ENCODE measurements at places on chromosomes 2 and 18.
A peak's percentile ranks its signal among the peaks of the same experiment; 100 is the strongest.

DNA sequence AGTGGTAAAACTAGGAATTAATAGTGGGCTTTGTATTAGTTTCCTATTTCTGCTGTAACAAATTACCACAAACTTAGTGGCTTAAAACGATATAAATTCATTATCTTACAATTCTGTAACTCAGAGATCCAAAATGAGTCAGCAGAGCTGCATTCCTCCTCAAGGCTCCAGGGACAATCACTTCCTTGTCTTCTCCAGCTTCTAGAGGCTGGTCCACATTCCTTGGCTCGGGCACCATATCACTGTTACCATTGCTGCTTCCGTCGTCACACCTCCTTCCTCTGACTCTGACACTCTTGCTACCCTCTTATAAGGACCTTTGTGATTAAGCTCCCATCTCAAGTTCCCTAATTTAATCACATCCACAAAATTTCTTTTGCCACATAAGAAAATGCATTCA lies 567.8 kb upstream of the KLHL29 start:
- DNase-seq: no peak

DNA sequence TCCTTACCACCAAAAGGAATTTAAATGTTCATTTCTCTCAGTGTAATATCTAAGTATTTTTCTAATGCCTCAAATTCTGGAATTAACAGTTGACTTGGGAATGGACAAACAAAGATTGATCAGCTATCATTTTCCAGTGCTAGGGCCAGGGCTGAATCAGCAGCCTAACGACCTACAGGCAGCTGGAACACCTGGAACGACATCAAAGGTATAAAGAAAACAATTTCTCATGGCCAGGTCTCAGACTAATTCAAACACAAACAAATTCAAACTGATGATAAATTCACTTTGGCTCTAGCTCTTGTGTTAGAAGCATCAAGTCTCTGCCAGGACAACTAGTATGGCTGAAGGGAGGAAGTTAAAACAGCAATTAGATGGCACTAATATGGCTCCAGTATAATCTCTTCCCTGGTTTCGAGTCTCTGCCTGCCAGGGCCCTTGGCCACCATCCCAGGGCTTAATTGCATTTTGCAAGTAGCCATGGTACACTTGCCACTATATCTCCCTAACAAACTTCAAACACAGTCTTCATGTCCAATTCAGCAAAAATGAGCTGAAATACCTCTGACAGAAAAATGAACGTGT lies 70.2 kb upstream of the FSHR start:
- DNase-seq: no peak

- DNase-seq: peak; percentile 7
These were observed 9.7 kb upstream of the IL1RN start for GRCh38 chr2:113117541-113118262.

- DNase-seq: no peak
These were observed 79.0 kb upstream of the ID2 start for GRCh38 chr2:8602809-8603208.

DNA sequence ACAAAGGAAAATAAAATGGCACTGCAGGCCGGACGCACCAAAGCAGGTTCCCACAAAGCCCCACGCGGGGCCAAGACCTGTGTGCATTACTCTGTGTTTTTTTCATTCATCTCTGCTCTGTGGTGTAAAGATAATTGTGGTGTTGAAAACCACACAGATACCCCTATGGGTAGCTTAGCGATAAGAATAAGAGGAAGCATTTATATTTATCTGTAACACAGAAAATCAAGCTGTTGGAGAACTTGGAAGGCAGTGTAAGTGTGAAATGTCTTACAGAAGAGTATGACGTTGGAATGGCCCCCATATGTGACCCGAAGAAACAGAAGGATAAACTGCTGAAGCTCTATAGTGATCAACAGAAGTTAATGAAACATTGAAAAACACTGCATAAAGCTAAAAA lies 20.3 kb upstream of the MARCO start:
- DNase-seq: no peak

GRCh38 chr18:59005262-59005661 lies 134.4 kb upstream of the SEC11C start:
- DNase-seq: no peak

- no peak for DNase-seq
These were observed 82.8 kb upstream of the PNPT1 start for GRCh38 chr2:55776479-55776878.

GRCh38 chr2:226564667-226565066 lies 235.0 kb downstream of the IRS1 start:
- DNase-seq: no peak

- DNase-seq: no peak
These were observed 8.2 kb downstream of the FTCDNL1 start for GRCh38 chr2:199842631-199843395.

DNA sequence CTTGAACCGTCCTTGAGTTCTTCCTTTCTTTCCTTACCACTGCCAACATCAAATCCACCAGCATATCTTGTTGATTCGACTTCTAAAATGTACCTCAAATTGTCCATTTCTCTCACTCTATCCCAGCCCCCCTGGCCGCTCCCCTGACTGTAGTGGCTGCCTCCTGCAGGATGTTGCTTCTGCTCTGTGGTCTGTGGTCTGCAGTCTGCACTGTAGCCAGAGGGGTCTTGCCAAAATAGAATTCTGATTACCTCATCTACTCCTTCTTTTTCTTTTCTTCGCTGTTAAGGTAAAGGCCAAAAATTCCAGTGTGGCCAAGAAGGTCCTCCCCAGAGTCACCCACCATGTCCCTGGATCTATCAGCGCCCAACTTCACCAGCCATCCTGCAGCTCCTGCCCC lies 79.5 kb upstream of the ALPP start:
- DNase-seq: no peak

- DNase-seq: no peak
These were observed 510.1 kb upstream of the SLC8A1 start for GRCh38 chr2:40962026-40962425.

DNA sequence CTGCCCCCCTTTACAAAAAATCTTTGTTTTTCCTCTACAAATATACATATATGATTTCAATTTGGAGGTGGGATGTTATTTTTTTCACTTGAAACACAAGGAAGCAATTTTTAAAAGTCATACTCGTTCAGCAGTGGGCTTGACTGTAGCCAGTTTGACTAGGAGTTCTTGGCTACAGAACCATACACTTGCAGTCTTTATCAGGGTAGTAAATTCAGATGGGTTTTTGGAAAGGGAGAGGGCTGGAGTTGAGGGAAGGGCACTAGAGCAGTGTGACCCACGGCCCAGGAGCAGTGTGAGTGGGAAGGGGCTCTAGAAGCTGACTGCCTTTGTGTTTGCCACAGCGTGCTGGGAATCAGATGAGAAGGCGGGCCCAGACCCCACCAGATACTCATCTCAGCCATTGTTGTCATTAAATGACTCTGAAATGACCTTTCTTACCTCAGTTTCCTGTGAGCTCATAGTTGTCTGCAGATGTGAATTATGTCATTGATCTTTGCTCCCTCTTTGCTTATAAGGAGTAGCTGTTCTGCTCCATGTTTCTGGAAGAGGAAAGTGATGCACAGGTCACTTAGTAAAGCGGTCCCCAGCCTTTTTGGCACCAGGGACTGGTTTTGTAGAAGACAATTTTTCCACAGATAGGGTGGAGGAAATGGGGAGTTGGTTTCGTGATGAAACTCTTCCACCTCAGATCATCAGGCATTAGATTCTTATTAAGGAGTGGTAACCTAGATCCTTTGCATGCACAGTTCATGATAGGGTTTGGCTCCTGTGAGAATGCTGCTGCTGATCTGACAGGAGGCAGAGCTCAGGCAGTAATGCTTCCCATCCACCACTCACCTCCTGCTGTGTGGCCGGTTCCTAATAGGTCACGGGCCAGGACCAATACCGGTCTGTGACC lies 116.8 kb downstream of the SPTBN1 start:
- DNase-seq: no peak

GRCh38 chr2:219727771-219728429 lies 100.5 kb downstream of the SLC4A3 start:
- DNase-seq: no peak

Measured in AG04450 (cell line).